ENCODE measurements at places on chromosomes 6 and 20.

DNA sequence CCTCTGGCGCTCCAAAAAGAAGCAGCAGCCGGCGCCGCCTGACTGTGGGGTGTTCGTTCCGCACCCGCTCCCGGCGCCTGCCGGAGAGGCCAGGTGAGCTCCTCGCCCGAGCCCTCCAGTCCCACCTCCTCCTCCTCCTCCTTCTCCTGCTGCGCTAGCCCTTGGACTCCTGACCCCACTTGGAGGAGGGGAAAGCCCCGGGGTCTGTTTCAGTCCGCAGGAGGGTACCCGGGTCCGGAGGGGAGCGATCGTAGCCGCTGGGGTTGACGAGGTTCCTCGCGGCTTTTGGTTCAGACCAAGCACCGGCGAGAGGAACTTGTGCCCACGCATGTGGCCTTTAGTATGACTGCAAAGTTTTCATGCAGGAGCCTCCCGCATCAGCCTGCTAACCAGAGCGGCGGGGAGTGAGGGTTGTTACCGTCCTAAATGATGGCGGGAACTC lies 493 bp downstream of the CRYBG1 start:
- DNase-seq, result no peak

DNA sequence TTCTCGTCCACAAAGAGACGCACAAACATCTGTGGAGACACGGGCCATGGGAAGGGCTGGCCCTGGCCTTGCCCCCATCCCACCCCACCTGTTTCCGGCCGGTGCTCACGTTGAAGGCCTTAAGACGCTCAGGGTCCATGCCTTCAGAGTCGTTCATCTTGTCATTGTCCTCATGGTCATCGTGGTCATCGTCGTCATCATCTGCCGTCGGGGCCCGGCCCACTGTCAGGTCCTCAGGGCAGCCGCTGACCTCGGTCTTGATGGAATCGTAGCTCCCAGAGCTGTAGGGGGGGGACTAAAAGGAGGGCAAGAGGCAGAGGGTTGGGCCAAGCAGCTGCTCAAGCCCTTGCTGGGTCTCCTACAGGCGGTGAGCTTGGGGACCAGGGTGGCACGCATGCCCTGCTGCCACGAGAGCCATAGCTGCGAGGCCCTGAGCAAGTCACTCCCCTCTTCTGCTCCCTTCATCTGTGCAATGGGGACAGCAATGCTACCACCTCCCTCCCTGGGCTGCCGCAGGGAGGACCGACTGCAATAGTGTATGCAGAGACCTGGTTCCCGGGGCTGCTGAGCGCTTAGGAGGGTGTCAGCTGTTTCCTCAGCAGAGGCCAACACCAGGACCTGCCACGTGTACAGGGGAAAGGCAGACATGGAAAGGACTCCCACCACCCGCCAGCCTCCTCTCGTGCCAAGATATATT lies 95.5 kb downstream of the ASXL1 start:
- no peak for DNase-seq

DNA sequence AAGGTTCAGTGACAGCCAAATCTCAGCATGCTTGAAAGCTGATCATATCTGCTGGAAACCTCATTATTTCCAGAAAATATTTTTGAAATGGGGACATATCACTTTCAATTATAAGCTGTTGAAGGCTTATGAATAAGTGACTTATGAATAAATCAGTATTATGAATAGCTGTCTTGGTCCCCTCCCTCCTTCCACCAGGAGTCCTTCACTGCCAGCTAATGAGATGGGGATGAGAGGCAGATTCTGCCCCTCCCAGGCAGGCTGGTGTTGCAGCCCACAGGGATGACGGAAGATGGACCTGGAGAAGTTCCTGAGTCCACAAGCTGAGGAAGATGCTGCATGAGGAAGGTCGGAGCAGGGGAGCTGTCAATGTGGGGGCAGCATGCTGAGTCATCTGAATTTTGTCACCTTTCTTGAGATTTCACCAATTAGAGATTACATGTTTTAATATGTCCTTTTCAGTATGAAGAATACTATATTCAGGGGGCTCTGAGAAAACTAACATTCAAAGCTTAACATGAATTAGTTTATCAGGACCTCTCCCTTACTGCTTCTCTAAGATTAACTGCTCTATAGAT lies 112.2 kb downstream of the DTNBP1 start:
- DNase-seq, result no peak

GRCh38 chr6:111854683-111855082 lies 18.6 kb downstream of the FYN start:
- DNase-seq, result no peak

GRCh38 chr20:10297684-10298240 lies 79.1 kb downstream of the SNAP25 start:
- no peak for DNase-seq

DNA sequence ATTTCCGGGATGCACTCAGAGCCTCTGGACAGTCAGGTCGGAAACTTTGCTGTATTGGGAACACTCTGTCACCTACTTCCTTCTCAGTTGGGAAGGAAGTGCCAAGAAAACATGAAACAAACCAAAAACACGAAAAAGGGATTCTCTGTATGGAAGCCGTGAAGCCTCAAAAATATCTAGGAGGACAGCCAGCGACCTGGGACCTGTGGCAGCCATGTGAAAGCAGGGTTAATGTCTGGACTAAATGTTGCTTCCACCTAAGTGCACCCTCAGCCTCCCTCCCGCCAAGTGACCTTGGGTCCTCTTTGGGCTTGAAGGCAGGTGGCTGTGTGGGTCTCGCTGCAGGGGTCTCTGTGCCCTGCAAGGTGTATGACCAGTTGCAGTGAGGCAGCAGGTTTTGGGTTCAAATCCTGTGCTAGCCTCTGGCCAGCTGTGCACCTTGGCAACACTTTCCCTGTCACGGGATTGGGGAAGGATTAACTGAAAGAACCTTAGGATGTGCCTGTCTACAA lies 851 bp downstream of the MAVS start:
- no peak for DNase-seq

GRCh38 chr6:90190131-90190530 lies 106.5 kb downstream of the BACH2 start:
- DNase-seq, result no peak

GRCh38 chr6:41622206-41622988 lies 15.9 kb upstream of the MDFI start:
- DNase-seq, result no peak

DNA sequence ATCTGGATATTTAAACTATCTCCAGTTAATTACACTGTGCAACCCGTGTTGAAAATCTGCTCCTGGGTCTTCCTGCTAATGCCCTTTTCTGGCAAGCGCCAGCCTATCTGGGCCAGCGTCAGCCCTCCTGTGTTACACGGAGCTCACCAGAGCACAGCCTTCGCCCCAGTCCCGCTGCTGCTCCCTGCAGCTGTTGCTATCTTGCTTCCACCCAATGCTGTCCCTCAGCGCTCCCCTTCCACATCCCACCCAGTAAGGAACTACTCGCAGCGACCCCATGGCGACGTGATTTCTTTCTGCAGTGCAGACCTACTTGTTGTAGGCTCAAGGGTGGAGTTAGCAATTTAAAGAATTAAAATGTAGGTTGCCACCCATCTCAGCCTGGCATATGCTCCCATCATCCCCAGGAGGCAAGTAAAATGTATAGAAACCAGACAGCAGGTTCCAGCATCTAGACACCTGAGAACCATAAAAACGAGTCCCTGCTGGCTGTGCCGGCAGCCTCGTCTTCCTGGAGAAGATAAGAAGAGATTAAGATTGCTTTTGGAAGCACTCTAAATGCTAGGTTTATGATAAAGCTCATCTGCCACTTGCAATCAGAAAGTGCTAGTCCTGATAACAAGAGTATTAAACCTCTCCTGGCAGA lies 254.3 kb upstream of the FOXQ1 start:
- DNase-seq, result no peak

- no peak for DNase-seq
Measured at GRCh38 chr6:44041461-44042260, 85.6 kb downstream of the MRPL14 start.

DNA sequence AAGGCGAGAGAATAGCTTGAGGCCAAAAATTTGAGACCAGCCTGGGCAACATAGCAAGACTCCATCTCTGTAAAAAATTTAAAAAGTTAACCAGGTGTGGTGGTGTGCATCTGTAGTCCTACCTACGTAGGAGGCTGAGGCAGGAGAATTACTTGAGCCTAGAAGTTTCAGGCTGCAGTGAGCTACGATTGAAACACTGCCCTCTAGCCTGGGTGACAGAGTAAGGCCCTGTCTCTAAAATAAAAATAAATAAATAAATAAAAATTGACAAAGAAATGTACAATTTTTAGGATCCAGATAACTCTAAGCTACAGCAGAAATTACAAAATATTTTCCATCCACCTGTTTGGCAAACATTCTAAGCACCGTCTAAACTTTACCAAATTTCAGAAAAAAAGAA lies 941.0 kb upstream of the ADGRB3 start:
- DNase-seq, result no peak

DNA sequence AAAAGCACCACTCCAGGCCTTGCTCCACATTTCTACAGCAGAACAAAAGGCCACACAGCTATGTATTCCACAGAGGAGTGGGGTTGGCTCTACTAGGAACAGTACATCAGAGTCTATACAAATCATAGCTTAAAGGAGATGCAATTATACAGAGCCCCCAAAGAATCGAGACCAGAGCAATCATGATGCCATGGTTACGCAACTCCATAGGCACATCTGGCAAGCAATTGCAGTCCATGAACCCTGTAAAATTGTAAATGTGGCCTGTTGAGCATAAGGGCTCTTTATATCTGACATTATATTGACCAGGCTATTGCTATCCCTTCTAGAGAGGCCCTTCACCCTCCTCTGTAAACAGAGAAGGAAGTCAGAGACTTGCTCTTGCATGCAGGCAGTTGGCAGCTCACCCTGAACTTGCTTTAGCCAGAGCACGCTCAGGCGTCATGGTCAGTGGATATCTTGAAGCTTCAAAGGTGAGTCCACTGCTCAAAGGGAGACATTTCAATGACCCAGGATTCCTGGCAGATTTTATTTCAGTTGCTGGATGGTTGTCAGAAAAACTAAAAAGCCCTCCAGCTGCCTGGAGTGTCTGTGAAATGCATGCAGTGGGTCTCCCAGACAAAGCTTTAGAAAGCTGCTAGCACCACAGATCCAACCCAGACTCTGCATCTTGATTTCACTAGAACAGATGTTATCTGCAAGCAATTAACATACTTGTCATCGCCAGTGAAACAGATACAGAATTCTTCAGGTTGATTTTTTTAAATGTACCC lies 357.2 kb downstream of the CENPW start:
- no peak for DNase-seq

GRCh38 chr20:10747019-10747418 lies 73.2 kb upstream of the JAG1 start:
- no peak for DNase-seq

DNA sequence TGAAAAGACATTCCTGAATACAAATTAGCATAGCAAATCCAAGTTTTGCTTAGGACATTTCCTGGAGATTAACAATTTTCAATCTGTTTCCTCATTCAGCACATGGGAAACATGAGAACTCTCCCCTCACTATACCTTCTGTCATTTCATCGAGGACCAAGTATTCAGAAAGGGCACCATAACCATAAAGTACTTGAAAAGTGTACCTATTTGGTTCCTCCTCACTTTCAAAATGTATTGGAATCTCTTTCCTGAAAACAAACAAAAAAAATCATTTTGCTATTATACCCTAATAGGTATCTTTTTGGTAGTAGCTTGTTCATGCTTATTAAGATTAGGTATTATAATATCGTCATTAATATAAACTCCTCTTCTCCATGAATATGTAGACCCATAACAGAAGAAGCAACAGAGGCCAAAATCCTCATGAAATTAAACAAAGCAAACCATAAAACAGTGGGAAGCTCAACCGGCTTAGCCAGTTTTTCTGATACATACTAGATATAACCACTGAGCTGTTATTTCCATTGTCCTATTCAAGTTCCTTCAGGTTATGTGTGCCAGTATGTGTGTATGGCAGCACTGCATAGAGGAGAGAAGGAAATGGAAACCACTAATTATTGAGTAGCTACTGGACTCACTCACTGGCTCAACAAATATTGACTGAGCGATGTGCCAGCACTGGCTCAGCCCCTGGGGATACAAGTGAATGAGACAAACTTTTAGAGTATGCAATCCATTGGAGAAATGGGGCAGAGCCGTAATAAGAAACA lies 274.0 kb downstream of the MAFB start:
- peak; percentile 92 for DNase-seq

DNA sequence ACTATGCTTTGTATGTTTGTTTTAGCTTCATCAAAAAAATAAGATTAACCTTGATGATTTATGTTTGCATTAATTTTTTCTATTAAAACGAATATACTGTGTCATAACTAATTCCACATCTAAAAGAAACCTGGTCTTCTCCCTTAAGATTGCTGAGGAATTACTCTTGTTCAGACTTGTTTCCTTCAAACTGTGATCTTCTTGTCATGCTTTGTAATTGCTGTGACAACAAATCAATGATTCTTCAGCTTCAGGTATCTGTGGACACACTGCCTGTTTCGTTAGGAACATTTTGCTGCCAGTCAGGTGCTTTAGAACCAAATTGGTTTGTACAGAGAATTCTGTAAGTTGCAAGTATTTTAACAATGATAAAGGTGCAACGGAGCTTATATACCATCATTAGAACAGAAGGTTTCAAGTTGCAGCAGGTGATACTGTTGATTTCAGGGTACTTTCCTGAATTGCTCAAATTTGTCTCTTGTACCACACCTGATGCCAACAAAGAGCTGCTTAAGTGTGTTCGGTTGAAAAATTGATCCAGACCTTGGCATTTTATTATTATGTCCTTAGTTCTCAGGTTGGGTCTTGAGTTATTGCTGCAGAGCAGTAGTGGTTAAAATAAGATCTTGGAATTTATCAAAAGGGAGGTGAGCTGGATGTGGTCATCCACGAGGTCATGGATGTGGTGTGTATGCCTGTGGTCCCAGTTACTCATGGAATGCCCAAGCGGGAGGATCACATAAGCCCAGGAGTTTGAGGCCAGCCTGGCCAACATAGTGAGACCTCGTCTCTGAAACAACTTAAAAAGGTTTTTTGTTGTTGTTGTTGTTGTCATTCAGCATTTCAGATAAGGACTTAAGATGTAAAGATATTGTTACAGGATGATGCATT lies 19.5 kb downstream of the SYTL3 start:
- no peak for DNase-seq

GRCh38 chr20:50582591-50583234 lies 72.5 kb downstream of the PTPN1 start:
- DNase-seq, result no peak

GRCh38 chr20:57594092-57594951 lies 25.9 kb downstream of the ZBP1 start:
- DNase-seq, result no peak

DNA sequence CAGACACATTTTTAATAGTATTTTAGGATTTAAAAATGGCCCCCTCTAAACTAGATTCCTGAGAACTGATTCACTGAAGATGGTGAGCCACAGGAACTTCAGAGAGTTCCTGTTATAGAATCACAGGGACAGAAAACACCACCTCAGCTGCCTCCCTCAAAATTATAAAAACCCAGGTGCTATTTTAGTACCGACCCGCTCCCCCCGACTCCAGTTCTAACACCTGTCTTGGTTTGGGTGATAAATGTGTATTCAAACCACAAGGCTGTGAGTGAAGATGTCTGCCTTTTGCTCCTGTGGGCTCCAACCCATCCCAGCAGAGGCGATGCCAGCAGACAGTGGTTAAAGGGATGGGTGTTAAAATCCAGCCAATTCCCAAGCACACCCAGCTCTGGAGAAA lies 127.4 kb upstream of the LY86 start:
- no peak for DNase-seq

Measured in NCI-H748 treated with DMSO at 0.1 percent for 48 hours (cell line).